ENCODE measurements at places on chromosomes 7 and 10.

GRCh38 chr10:72552857-72553256, 73.0 kb downstream of the MICU1 start:
- no peak for DNase-seq

GRCh38 chr7:118054529-118054928, 129.4 kb upstream of the LSM8 start:
- no peak for DNase-seq

DNA sequence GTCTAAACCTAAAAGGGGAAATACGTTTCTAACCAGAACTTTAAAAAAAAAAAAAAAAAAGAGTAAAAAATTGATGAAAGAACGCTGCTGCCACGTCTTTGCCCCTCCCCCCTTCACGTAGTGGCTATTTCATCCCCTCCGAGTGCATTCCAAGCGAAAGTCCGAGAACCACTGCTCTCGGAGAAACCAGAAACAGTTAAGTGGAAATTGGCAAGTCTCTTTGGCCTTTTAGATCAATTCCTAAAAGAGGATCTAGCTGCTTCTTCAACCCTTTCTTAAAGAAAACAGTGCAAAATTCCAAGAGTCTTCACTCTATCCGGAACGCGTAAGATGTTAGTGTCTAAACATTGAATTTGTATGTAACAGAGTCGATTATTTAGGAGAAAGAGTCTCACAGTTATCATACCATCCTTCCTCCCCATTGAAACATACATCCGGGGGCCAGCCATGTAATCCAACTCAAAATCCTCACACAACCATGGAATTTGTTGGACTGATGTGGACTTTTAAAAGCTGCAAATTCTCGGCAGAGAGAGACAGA, 1.1 kb downstream of the P4HA1 start:
- peak; percentile 67 for DNase-seq

- no peak for DNase-seq
Observed at GRCh38 chr7:77687747-77688144, 8.5 kb upstream of the RSBN1L start.

GRCh38 chr7:32053204-32053603, 17.0 kb downstream of the PDE1C start:
- no peak for DNase-seq

- DNase-seq, result no peak
Observed at GRCh38 chr10:59285848-59286247, 76.5 kb downstream of the FAM13C start.

DNA sequence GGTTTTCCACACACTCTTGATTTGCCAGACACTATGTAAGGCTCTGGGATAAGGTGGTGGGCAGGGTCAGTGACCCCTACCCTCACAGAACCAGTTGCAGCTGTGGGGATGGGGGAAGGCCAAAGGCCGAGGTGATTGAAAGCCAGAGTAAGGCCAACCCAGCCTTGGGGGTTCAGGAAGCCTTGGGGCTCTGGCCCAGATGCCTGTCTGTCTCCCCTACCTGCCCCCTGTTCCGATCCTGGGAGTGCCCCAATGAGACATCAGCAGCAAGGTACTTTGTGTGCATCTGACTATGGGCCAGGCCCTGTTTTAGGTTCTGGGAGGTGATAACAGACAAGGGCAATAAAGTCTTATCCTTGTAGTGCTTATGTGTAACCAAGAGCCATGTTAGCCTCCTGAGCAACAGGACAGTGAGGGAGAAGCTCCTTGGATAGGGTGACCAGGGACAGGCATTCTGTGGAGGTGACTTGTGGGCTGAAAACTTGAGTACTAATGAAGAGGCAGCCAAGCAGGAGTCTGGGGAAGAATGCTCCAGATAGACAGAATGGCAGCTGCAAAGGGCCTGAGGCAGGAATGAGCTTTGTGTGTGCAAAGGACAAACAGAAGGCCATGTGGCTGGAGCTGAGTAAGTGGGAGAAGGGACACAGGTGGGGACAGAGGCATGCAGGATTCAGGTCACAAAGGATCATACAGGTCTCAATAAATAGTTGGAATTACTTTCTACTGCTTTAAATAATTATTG, 35.4 kb downstream of the TSPAN14 start:
- DNase-seq, result no peak

- DNase-seq, result no peak
Observed at GRCh38 chr10:80154626-80154977, 22.1 kb downstream of the PLAC9 start.

DNA sequence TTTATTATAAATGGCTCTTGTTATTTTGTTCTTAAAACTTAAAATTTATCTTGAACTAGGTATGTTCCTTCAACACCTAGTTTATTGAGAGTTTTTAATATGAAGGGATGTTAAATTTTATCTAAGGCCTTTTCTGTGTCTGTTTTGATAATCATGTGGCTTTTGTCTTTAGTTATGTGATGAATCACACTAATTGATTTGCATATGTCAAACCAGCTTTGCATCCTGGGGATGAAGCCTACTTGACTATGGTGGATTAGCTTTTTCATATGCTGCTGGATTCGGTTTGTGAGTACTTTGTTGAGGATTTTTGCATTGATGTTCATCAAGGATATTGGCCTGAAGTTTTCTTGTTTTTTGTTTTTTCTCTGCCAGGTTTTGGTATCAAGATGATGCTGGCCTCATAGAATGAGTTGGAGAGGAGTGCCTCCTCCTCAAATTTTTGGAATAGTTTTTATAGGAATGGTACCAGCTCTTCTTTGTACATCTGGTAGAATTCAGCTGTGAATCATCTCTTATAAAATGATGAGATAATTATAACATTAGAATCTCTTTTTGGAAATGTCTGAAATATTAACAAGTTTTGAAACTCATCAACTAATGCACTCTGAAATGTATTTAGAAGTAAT, 78.7 kb upstream of the AGR3 start:
- no peak for DNase-seq

- no peak for DNase-seq
Observed at GRCh38 chr7:12706900-12707536, 19.6 kb downstream of the ARL4A start.

GRCh38 chr10:12909182-12909835, 92.2 kb downstream of the CCDC3 start:
- no peak for DNase-seq

- DNase-seq, result no peak
Observed at GRCh38 chr7:20327055-20327454, 3.6 kb upstream of the ITGB8 start.

- DNase-seq, result no peak
Observed at GRCh38 chr7:150993511-150993910, 2.7 kb downstream of the NOS3 start.

- no peak for DNase-seq
Observed at GRCh38 chr7:123498601-123499000, 35.8 kb downstream of the IQUB start.

GRCh38 chr7:14590206-14590605, 312.3 kb downstream of the DGKB start:
- DNase-seq, result no peak

GRCh38 chr10:103668351-103669242, 175.1 kb downstream of the NEURL1 start:
- DNase-seq, result no peak

DNA sequence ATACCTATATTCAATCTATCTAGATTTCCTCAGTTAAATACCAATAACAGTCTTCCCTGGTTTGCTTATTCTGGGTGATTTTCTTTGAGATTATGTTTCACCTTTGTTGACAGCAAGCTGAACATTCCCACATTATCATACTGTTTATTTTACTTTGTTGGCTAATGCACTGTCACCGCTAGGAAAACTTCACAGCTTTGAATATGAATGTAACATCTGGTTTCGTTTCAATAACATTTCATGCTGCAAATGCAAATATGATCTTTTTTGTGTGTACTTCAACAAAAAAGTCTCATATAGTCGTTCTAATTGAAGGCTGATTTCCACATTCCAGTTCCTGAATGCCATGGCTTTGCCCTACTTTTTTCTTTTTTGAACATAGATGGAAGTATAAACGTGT, 946.3 kb upstream of the GHITM start:
- DNase-seq, result no peak

DNA sequence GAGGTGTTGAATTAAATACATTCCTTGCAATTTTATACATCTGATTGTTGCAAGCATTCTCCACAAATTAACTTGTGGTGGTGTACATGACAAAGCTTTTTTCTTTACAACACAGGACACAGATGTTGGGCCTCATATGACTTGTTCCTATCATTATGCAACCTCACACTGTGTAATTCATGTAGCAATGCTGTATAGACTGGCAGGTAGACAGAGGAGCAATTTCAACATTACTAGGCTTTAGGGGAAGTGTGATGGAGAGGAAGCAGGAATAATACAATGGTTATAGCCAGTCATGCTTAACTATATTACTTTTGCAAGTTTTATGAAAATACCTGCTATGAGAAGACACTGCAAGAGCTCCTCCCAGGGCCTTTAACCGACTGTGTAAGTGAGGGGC, 832.1 kb downstream of the CNTNAP2 start:
- no peak for DNase-seq

- no peak for DNase-seq
Observed at GRCh38 chr7:42552227-42552626, 315.2 kb upstream of the GLI3 start.

GRCh38 chr7:91614431-91614830, 266.1 kb downstream of the MTERF1 start:
- DNase-seq, result no peak

GRCh38 chr7:44045226-44046014, 918 bp downstream of the DBNL start:
- no peak for DNase-seq

GRCh38 chr7:631964-632830, 94.3 kb upstream of the DNAAF5 start:
- no peak for DNase-seq

GRCh38 chr10:69571618-69572158, 1.5 kb downstream of the NEUROG3 start:
- DNase-seq, result no peak

DNA sequence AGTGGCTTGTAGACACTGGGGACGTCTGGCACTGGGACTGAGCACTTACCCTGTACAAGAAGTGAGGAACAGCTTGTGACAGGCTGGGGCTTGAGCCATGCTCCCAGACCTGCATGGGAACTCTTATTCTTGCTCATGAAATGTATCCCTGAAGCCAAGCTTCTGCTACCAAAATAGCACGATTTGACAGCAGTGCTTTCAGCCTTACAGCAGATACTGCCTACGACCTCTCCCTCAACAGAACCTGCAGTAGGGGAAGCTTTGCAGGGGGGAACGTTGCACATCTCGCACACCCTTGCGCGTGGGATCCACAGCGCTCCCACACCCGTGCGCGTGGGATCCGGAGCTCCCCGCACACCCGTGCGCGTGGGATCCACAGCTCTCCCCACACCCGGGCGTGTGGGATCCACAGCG, 88.0 kb downstream of the CREM start:
- no peak for DNase-seq

DNA sequence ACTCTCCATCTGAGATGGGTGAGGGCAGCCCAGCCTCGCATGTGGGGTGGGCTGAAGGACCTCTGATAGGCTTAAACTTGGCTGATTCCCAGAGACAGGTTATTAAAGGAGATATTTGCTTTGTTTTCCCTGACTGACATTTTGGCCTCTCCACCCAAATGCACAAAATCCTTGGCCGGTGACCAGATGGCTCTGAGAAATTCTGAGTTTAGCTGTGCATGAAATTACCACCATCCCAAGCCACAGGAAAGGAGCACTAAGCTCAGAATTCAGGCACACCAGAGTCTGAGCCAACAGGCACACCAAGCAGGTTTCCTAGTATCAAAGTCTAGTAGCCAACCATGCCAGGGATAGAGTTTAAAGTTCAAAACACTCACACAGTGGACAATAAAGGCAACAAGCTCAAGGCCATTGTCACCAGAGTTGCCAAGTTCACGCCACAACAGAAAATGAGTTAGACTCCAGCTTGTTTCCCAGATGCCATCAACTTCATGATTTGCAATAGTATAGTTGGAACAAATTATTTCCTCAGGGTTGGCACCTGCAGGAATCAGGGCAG, 387.6 kb downstream of the KCNMA1 start:
- DNase-seq, result no peak

- DNase-seq, result no peak
Observed at GRCh38 chr7:134320201-134320600, 3.5 kb upstream of the SLC35B4 start.

DNA sequence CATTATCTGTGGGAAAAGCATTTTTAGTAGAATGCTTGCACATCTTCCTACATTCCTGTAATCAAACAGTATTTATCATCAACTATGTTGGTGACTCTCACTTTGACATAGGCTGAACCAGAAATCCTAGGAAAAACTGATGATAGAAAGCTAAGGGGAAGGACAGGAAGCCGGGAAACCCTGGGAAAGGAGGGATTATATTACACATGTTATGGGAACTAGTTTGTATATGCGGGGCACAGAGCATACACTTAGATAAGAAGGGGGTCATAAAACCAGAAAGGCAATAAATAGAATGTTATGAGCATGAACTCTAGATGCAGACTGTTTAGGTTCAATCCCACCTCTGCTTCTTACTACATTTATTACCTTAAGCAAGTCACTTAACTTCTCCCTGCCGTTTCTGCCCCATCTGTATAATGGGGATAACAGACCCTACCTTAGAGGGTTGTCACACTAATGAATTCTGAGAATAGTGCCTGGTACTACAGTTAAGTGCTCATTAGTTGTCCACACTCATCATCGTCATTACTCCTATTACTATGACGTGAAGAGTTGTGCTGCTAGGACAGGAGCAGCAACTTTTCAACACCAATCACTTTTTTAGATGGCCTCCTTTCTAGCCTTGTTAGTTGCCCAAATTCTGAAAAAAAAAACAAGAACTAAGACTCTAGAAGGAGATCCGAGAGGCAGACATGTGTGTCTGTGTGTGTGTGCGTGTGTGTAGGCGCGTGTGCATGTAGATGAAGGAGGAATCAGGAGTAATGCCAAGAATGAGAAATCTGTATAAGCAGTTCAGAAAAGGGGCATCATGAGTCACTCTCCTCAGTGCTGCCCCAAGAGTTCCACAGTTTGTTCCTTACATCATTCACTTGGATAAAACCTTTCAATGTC, 52.2 kb downstream of the KMT2C start:
- no peak for DNase-seq

GRCh38 chr7:112056409-112056808, 149.8 kb downstream of the DOCK4 start:
- no peak for DNase-seq

DNA sequence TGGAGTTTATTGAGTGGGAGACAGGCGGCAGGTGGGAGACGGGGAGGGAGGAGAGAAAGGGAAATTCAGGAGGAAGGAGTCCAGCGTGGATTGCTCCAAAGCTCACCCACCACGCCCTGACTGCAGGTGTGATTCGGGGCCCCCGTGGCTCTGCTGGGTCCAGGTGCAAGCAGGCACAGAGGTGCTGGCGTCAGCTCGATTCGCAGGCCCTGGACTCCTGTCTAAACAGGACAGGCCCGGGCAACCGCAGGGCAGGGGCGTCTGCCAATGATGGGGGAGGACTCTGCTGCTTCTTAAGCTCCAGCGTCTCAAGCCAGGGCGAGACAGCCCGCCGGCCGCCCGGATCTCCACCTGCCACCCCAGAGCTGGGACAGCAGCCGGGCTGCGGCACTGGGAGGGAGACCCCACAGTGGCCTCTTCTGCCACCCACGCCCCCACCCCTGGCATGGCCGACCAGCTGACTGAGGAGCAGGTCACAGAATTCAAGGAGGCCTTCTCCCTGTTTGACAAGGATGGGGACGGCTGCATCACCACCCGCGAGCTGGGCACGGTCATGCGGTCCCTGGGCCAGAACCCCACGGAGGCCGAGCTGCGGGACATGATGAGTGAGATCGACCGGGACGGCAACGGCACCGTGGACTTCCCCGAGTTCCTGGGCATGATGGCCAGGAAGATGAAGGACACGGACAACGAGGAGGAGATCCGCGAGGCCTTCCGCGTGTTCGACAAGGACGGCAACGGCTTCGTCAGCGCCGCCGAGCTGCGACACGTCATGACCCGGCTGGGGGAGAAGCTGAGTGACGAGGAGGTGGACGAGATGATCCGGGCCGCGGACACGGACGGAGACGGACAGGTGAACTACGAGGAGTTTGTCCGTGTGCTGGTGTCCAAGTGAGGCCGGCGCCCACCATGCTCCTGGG, at the start of gene CALML3:
Gene CALML3 (plus strand): TSS at position 321 of the 920 bp plus-strand sequence. CDS start 125 bp downstream, at position 446.
- no peak for DNase-seq

Measured in left renal cortex interstitium (tissue), 4 donors.